ENCODE measurements at places on chromosomes 13 and 19. TPM values are rescaled to one million over a fixed set of nuclear protein-coding genes. Genes with fewer than 3 reads are reported as not detected.

RNF225 gene
- total RNA-seq = not detected

KIR3DL1 gene
- total RNA-seq = not detected

DMKN gene
- not detected for total RNA-seq

ZNF841 gene
- 6.8 TPM for total RNA-seq

ZNF443 gene
- total RNA-seq = 6.7 TPM

Measured in dermis microvascular lymphatic vessel endothelial cell (primary cell).